ENCODE measurements at places on chromosomes 5 and 9. TPM values are rescaled to one million over a fixed set of nuclear protein-coding genes. Genes with fewer than 3 reads are reported as not detected.

Gene SH3GL2
- not detected for total RNA-seq

Gene GARIN3
- not detected for total RNA-seq

DNA sequence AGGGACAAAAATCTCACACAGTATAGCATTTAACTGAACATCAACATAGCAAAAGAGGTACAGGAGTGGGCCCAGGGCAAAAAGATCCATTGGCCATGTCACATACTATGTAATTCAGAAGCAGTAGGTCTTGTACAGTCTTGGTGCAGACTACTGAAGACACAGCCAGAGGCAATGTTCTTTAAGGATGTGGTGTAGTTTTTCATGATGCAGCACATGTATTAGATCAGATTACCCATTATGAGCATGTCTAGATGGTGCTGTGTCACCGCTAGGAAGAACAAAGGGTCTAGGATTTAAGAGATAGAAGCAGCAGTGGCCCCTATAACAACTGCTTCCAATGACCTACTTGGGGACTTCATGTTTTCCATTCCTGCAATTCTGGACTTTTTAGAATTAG, 610.4 kb upstream of the MEF2C start:
- DNase-seq = no peak
- H3K27me3 ChIP-seq = no peaks in the 10 kb centered on the region
- no peaks in the 10 kb centered on the region for H3K4me1 ChIP-seq

- H3K27me3 ChIP-seq = peaks cover 1% of the 10 kb centered on the region
- H3K4me3 ChIP-seq = no peak overlapping the region
- no peak overlapping the region for H3K27ac ChIP-seq
- no peaks in the 10 kb centered on the region for H3K4me1 ChIP-seq
- no peak for DNase-seq
Measured at GRCh38 chr9:86577420-86578333, 223.5 kb upstream of the TUT7 start.

Gene NUTM2G
- total RNA-seq = not detected

- peaks cover 20% of the 10 kb centered on the region for H3K27me3 ChIP-seq
- H3K4me3 ChIP-seq = no peak overlapping the region
- DNase-seq = no peak
- H3K36me3 ChIP-seq = no peaks in the 10 kb centered on the region
Measured at GRCh38 chr9:129275626-129276247, 97.7 kb upstream of the IER5L start.

DNA sequence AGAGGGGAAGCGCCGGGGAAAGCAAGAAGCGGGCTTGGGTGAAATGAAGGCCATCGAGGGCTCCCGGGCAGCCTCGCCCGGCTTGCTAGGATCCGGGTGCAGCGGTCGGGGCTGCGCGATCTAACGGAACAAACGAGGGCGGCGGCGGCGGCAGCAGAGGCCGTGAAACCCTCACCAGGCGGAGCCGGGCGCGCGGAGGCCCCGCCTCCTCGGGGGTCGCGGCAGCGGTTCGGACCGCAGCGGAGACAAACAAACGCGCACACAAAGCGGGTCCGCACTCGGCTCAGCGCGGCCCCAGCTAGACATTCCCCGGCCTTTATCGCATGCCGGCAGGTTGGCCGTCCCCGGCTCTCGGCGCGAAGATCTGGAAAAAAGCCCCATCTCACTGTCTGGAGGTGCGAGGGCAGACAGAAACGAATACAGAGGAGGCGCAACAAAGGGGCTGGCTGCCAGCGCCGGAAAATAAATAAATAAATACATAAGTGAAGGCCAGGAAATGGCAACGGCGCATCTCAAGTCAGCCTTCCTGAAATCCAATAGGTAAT, 10.5 kb upstream of the TRIM36 start:
- DNase-seq = peak; percentile 27
- H3K36me3 ChIP-seq = no peaks in the 10 kb centered on the region
- peaks cover 73% of the 10 kb centered on the region for H3K27me3 ChIP-seq
- no peak overlapping the region for H3K27ac ChIP-seq
- peak overlapping the region; percentile 79 for H3K4me3 ChIP-seq

DNA sequence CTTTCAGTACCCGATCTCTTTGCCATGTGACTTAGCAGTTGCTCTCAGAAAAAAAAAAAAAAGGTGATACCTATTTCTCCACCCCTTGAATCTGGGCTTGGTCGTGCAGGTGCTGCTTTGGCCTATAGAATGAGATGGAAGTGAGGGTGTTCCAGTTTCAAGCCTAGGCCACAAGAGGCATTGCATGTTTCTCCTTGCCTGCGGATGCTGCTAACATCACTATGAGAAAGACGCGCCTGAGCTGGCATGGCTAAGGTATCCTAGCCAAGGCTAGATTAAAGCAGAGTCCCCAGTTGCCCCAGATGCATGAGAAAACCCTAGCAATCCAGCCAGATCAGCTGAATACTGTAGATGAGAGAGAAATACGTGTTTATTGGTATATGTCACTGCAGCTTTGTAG, 14.7 kb upstream of the CSF1R start:
- H3K36me3 ChIP-seq = no peaks in the 10 kb centered on the region
- H3K27me3 ChIP-seq = peaks cover 26% of the 10 kb centered on the region
- H3K4me1 ChIP-seq = no peaks in the 10 kb centered on the region
- no peak overlapping the region for H3K27ac ChIP-seq

DNA sequence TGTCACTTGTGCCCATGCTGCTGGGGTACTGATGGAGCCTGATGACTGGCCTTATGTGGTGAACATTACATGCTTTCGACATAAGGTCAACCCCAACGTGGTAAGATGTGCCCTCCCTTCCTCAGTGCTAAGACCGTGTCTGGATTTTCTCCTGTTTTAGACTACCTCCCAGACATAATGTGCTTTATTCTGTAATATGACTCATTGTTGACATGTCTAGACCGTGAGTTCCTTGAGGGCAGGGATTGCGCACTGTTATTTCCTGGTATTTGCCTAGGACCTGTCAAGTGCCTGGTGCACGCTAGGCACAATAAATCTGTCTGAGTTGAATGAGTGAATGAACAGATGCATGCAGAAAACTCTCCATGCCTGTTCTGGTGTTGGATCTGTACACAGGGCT, 346.0 kb downstream of the KDM4C start:
- H3K27me3 ChIP-seq = no peaks in the 10 kb centered on the region
- DNase-seq = no peak
- H3K27ac ChIP-seq = no peak overlapping the region
- peaks cover 47% of the 10 kb centered on the region for H3K36me3 ChIP-seq
- H3K4me1 ChIP-seq = no peaks in the 10 kb centered on the region

DNA sequence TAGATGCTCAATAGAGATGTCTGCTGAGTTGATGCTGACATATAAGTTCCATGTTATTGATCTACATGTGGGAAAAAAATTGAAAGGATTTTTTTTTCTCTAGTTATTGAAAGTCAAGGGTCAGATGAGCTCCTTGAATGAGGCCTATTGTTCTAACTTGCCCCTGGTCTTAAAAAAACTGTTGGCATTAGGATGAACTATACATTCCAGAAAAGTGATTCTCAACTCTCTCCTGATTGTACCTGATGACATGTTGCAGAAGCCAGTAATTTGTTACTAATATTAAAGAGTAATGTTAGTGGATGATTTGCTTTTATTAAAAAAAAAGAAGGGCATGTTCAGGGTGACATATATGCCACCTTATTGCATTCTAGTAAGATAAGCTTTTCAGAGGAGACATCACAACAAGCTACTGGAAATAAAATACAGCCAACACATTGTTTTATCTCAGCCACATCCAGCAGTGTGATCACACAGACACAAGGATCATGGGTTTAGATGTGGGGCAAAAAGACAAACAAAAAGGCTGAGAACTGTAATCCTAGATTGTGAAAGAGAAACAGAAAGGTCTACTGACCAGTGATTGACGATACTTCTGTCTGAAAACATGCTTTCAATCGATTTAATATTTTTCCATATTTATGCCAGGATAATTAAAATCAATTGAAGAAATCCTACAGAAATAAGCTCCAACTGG, 1314.1 kb upstream of the C9orf72 start:
- H3K27me3 ChIP-seq = no peaks in the 10 kb centered on the region
- no peak overlapping the region for H3K4me3 ChIP-seq
- H3K4me1 ChIP-seq = no peaks in the 10 kb centered on the region
- H3K36me3 ChIP-seq = no peaks in the 10 kb centered on the region

Gene PTPRD
- total RNA-seq = not detected

- no peaks in the 10 kb centered on the region for H3K36me3 ChIP-seq
- no peak overlapping the region for H3K4me3 ChIP-seq
- H3K27ac ChIP-seq = no peak overlapping the region
- peaks cover 2% of the 10 kb centered on the region for H3K27me3 ChIP-seq
- no peak for DNase-seq
Measured at GRCh38 chr5:130762031-130762430, 403.0 kb downstream of the HINT1 start.

DNA sequence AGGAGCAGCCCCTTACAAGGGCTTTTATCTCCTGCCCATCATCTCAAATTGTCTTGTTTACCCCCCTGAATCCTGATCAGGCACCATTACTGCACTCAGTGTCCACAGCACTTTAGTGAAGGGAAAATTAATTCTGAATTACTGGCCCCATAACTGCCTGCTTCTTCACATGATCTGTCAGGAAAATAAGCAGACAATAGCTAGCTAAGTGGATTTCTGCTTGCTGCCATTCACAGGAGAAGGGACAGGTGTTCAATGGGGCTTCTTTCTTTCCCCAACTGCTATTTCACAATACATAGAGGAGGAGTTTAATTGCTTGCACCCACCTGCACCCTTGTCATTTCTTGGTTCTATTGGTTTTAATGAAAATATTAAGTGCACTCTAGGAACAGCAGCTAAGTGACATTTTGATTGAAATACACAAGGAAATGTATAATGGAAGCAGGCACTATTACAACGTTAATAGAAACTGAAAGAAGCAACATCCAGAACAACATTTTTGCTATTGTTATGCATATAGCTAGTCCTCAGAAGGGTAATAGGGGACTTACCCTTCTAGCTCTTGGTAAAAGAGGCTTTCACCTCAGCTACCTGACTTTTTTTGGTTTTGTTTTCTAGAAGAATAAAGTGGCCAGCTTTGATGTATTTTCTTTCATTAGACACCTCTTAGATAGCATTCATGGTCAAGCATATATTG, 599.3 kb upstream of the TLE4 start:
- DNase-seq = no peak
- no peak overlapping the region for H3K27ac ChIP-seq
- H3K4me1 ChIP-seq = no peaks in the 10 kb centered on the region
- H3K4me3 ChIP-seq = no peak overlapping the region
- no peaks in the 10 kb centered on the region for H3K27me3 ChIP-seq

Gene SOX30
- total RNA-seq = 0.11 TPM

DNA sequence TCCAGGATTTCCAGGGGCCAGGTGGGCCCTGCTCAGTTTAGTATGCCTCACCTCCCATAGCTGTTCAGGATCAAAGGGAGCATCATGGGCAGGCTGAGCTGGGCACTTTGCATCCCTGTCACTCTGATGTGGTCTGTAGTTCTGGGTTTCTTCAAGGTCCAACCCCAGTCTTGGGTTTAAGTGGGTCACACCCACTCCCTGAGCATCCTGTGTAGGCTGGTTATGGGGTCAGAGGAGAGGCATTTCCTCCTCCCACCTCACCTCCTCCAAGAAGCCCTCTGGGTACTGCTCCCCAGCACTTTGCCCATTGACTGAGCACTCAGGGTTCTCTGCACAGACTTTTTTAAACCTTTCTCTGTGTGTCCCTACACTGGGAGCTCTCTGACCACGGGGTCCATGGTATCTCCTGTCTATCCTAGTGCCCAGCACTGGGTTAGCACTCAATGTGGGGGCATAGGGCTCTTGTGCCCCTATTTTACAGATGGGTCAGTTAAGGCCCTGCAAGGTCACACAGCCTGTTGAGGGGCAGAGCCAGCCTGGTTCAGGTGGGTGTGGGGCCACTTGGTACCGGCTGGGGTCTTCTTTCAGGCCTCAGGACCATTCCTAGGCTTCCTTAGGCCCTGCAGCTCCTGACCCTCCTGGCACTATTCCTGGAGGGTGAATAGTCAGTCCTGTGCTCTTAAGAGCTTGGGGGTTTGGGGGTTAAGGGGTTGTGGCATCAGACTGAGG, 19.0 kb downstream of the CXXC5 start:
- H3K4me1 ChIP-seq = peaks cover 50% of the 10 kb centered on the region
- peak; percentile 64 for DNase-seq
- no peaks in the 10 kb centered on the region for H3K36me3 ChIP-seq
- H3K4me3 ChIP-seq = peak overlapping the region; percentile 25

Gene PCDHB14
- not detected for total RNA-seq

DNA sequence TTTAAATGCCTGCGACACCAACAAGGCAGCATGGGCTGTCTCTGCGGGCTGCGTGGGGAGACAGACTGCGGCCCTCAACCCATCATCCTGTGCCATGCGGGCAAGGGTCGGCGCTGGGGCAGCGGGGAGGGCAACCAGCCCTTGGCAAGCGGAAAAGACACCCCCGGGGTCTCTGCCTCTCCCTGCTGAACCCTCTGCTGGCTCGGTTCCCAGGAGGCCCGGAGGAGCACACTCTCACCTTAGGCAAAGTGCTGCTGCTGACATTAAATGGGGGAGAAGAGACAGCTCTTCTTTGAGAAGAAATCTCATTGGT, 129.6 kb upstream of the PPP1R26 start:
- H3K27me3 ChIP-seq = no peaks in the 10 kb centered on the region
- no peaks in the 10 kb centered on the region for H3K4me1 ChIP-seq

- no peak for DNase-seq
- H3K27me3 ChIP-seq = no peaks in the 10 kb centered on the region
- H3K36me3 ChIP-seq = peaks cover 18% of the 10 kb centered on the region
- H3K4me3 ChIP-seq = no peak overlapping the region
- peak overlapping the region; percentile 20 for H3K27ac ChIP-seq
Measured at GRCh38 chr5:134209477-134210245, 16.2 kb downstream of the PPP2CA start.

DNA sequence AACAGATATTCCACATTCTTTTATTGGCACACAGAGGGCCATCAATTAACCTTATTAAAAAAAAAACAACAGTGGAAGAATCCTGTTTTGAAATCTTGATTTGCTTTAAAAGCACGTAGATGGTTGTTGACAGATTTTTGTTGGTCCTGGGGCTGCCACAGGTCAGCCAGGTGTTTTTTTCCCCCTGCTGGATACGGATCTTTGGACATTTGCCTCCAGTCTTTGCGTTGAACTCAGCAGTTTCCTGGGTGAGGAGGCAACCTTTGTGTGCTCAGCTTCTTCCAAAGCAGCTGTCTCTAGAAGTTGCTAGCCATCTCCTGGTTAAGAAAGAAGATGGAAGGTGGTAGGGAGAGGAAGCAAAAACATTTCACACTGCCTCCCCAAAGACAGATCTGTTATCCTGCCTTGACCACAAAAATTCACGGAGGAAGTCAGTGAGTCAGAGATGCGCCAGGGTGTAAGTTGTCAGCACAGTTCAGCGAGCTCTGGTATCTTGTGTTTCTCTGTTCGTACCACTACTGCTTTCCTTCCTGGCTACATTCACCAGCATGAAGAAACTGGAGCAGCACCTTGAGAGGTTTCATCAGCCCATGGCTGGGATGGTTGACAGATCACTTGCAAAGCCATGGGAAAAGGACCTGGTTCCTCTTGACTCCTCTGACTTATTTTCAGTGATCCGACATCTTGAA, 207.3 kb downstream of the ARHGAP26 start:
- peak; percentile 60 for DNase-seq
- H3K4me1 ChIP-seq = peaks cover 69% of the 10 kb centered on the region
- H3K27ac ChIP-seq = peak overlapping the region; percentile 92
- peak overlapping the region; percentile 47 for H3K4me3 ChIP-seq
- no peaks in the 10 kb centered on the region for H3K27me3 ChIP-seq

Gene PTGS1
- 0.37 TPM for total RNA-seq

Data from activated CD8-positive, alpha-beta T cell treated with anti-CD3 and anti-CD28 coated beads, Interleukin-2, amount 10 ng/mL, durations not matched to agents 7 days and 5 days (primary cell).